GDM1 (cell line): ENCODE measurements at places on chromosomes 11 and 22.

GRCh38 chr11:104700609-104701008, 197.7 kb downstream of the CASP12 start:
- no peak for DNase-seq

DNA sequence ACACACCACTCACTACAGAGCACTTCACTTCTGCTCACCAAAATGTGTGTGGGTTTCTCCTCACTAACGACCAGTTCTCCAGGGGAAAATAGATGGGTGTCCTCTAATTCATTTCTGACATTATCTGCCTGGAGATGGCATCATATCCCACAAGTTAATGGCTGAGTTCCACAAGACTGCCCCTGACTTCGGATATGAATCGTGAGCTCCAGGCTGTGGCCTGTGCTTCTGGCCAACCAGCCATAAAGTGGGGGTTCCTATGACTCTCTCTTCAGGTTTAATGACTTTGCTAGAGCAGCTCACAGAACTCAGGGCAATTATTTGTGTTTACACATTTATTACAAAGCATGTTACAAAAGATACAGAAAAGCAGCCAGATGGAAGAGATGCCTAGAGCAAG, 113.0 kb upstream of the SYT13 start:
- no peak for DNase-seq

- DNase-seq: no peak
Observed at GRCh38 chr11:80448709-80449108, 1007.9 kb upstream of the TENM4 start.

DNA sequence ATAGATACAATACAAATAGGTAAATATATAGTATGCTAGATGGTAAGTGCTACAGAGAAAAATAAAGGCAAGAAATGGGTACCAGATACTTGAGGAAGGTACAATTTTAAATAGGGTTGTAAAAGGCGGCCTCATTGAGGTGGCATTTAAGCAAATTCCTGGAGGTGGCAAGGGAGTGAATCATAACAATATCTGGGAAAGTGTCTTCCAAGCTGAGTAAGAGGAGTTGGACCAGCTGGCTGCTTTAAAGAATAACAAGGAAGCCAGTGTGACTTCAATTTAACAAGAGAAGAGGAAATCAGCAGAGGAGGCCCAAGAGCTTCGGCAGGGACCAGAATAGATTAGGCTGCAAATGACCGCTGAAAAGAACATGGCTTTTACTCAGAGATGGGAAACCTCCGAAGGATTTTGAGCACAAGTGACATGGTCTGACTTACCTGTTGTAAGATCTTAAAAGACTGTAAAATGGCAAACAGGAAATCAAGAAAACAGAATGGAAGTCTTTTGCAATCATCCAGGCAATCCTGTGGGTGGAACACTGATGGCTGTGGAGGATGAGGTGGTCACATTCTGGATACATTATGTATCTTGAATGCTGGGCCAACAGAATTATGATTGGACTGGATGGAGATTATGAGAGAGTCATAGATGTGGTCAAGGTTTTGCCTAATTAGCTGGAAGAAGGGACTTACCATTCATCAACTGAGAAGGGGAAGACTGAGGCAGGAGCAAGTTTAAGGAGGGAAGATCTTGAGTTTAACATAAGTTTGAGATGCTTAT, 77.2 kb downstream of the RDX start:
- no peak for DNase-seq

- no peak for DNase-seq
Observed at GRCh38 chr22:19085233-19085718, 36.9 kb downstream of the DGCR2 start.

DNA sequence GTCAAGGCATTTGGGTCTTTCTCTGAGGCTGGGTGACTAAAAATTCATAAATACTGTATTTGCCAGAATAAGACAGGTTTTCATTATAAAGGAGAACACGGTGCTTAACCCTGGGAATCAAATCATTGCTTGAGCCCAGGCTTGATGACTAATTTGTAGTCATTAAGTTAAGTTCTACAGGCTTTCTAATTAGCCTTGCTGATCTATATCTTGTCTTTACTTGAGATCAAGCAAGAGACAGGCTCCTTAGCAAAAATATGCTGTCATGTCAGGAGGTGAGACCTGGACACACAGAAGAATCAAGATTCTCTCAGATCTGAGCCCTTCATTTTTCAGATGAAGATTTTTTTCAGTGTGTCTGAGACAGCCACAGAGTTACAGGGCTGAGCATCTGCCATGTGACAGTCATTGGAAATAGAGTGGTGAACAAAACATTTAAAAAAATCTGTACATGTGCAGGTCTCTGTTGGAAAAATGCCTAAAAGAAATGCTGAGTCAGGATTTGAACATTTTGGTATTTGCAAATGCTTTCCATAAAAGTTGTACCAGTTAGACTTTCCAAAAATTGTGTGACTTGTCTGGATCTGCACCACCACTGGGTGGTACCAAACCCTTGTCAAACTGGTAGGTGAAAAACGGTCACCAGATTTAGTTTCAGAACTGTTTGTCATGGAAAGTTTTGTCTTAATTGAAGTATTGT, 14.6 kb downstream of the ACAT1 start:
- no peak for DNase-seq

DNA sequence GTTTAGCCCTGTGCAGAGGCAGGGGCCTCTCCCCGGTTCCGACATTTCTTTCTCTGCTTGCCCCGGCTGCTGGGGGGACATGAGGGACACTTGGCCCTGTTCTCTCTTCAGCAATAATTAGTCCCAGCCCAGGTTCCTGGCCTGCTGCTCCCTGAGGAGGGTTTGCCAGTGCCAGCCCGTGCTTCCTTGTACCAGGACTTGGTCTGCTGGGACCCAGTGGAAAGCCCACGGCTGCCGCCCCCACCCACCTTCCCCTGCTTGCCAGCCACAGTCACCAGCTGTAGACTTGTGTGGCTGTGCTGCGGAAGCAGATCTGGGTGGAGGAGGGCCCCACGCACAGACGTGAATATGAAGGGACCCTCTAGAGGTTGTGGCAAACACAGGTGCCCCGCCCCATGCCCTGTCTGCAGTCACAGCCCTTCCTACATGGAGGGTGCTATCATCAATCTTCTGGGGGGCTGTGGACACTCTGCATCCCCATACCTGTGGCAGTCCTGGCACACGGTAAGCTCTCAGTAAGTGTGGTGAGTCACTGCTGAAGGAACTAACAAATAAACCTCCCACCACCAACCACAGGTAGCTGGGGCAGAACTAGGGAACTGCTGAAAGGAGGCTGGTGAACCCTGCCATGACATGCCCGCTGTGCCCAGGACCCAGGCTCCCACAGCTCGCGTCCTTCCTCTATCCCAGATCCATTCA, 949 bp downstream of the TP53AIP1 start:
- no peak for DNase-seq

DNA sequence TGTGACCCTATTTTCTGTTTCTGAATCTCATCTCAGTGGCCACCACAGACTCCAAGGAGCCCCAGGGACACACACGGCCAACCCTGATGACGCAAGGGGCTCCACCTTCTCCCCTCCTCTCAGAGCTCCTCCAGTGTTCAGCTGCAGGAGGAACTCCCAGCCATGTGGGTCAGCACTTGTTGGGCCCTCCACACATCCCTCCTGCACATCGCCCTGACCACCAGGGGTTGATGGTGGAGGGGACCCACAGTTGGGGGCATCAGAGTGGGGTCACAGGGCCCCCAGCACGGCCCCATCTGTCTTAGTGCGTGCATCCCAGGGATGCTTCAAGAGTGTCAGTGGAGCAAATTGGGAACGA, 499.6 kb downstream of the BRD1 start:
- no peak for DNase-seq

DNA sequence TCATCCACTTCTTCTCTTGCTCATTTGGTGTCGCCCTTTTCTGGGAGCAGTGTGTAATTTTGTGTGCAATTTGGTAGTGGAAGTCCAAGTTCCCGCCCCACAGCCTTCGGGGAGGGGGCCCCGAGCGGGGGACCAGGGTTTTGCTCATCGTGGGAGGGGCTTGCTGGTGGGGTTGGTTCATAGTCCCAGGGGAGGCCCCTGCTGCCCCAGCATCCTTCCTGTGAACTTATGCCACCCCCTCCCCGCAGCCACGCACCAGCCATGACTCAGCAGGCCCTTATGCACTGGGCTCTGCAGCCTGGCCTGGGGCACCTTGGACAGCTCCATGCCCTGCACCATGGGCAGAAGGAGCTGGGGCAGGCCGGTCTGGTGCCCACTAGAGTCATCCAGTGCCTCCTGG, 1183.6 kb downstream of the BRD1 start:
- no peak for DNase-seq

DNA sequence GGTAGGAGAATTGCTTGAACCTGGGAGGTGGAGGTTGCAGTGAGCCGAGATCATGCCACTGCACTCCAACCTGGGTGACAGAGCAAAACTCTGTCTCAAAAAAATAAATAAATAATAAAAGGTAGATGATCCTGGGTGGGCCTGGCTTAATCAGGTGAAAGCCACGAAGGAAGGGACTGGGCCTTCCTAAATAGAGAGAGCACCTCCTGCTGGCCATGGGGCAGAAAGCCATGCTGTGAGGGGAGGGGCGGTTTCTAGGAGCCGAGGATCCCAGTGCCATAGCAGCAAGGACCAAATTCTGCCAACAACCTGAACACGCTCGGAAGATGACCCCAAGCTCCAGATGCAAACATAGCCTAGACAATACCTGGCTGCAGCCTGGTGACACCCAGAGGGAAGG, 24.5 kb upstream of the DGKZ start:
- DNase-seq: no peak

- DNase-seq: no peak
Observed at GRCh38 chr11:20161230-20161918, 1.1 kb upstream of the DBX1 start.

GRCh38 chr11:116281173-116282160, 491.3 kb downstream of the BUD13 start:
- no peak for DNase-seq

DNA sequence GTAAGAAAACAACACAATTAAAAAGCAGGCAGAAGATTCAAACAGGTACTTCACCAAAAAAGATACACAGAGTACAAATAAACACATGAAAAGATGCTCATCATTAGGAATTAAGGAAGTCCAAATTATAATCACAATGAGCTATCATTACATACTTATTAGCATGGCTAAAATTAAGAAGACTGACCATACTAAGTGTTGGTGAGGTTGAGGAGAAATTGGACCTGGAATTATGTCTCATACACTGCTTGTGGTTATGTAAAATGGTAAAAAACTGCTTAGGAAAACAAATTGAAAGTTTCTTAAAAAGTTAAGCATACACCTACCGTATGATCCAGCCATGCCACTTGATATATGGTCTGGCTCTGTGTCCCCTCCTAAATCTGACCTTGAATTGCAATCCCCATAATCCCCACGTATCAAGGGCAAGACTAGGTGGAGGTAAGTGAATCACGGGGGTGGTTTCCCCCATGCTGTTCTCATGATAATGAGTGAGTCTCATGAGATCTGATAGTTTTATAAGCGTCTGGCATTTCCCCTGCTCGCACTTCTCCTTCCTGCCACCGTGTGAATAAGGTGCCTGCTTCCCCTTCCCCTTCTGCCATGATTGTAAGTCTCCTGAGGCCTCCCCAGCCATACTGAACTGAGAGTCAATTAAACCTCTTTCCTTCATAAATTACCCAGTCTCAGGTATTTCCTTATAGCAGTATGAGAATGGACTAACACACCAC, 4.8 kb downstream of the SAAL1 start:
- DNase-seq: no peak

GRCh38 chr22:32509045-32509444, 34.4 kb downstream of the FBXO7 start:
- no peak for DNase-seq

DNA sequence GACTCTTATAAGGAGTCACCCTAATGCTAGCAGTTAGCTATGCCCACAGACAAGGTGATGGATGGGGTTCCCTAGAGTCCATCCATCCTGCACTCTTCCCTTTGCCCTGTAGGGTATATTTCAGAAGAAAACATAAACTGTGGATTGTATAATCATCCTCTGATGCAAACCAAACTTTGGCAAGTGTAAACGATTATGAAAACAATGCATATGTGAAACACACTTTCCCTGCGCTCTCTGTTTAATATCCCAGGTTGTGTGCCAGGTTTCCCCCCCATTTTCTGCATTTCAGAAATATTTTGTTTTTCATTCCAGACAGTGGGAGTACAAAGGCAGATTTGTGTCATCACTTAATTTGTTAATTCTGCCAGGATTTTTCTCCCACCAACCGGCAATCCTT, 110.0 kb downstream of the LDLRAD3 start:
- no peak for DNase-seq
